ENCODE measurements at places on chromosomes 7 and 10. TPM values are rescaled to one million over a fixed set of nuclear protein-coding genes. Genes with fewer than 3 reads are reported as not detected.

Gene GPR26
- not detected for total RNA-seq

Gene GET4
- total RNA-seq, result 167 TPM

Gene DDC
- 5.2 TPM for total RNA-seq

Gene GSTO2
- total RNA-seq, result 26.7 TPM

Gene DEPP1
- 16.5 TPM for total RNA-seq

Gene WNT2
- not detected for total RNA-seq

Gene CPEB3
- 2.8 TPM for total RNA-seq

Gene FAM237B
- not detected for total RNA-seq

Gene NEUROG3
- not detected for total RNA-seq

Gene LIPM
- total RNA-seq, result not detected

Gene DRGX
- not detected for total RNA-seq

Gene PRSS37
- not detected for total RNA-seq

- DNase-seq, result no peak
These were observed 428.2 kb downstream of the THSD7A start for GRCh38 chr7:11403781-11404180.

DNA sequence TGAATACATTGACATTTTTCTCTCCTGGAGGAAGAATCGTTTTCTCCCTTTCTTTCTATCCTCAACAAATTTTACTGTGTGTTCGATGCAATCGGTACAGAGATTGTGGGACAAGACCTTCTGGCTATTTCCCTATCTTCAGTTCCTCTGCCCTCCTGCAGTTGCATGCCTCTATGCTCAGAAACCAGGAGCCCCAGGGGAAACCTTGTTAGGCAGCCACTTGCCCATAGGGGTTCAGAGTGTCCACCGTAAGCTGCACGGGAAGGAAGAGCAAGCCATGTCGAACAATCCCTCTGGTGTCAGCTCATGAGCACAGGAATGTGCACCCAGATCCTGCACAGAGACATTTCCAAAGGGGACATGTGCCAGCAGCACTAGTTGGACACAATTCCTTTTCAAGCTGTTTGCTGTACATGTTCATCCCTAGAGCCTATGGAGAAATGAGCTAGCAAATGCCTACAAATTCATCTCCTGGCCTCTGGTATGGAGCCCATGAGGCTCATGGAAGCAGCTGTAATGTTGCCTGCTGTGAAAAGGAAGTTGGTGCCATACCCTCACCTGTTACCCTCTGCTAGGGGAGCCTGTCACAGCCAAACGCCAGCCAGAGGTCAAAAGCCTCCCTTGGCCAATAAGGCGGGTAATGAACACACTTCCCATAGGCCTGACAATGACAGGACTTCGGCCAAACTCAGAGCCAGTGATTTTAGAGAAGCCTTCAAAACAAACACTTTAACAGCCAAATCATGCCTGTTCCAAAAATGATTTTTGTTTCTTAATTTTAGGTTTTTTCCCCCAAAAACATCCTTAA is 35.9 kb upstream of the ASAH2 start:
- DNase-seq, result no peak

GRCh38 chr10:109898666-109899355 is 24.5 kb downstream of the XPNPEP1 start:
- no peak for DNase-seq

- DNase-seq, result no peak
These were observed 55.8 kb downstream of the CLRN3 start for GRCh38 chr10:127836966-127837365.

DNA sequence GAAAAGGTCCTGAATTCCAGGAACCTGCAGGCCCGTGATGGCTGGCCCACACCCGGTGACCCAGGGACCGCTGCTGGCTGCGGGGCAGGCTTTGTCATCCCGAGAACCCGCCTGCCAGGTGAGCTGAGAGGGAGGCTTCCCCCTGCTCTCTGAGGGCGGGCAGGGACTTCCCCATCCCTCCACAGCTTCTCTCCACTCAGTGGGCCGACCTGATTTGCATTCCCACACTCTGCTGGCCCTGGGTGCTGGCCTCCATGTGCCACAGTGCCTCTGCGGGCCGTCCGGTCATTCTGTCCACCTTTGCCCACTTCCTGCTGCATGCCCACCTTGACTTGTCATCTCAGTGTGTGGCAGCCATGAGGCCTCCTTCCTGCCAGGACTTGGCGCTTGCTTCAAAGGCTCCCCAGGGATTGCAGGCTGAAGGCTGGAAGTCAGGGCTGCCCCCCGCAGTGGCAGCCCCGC is 35.3 kb downstream of the PALD1 start:
- DNase-seq, result peak; percentile 14

- DNase-seq, result no peak
These were observed 125.1 kb downstream of the ADAM12 start for GRCh38 chr10:126263006-126263676.

- DNase-seq, result no peak
These were observed 39.2 kb downstream of the AIFM2 start for GRCh38 chr10:70093335-70093944.

DNA sequence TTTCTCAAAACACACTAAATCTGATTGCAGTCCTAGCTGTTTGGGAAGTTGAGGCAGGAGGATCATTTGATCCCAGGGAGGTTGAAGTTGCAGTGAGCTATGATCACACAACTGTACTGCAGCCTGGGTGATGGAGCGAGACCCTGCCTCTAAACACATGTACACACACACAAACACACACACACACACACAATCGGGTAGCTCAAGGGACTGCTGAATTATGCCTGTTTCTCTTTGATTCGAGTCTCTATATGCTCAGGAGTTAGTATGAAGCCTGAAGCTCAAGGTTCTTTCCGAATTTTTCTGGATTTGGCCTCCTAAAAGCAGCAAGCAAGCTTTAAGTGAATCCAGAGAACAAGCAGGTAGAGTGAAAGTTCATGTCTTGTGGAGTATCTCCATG is 22.5 kb downstream of the PRTFDC1 start:
- DNase-seq, result no peak

DNA sequence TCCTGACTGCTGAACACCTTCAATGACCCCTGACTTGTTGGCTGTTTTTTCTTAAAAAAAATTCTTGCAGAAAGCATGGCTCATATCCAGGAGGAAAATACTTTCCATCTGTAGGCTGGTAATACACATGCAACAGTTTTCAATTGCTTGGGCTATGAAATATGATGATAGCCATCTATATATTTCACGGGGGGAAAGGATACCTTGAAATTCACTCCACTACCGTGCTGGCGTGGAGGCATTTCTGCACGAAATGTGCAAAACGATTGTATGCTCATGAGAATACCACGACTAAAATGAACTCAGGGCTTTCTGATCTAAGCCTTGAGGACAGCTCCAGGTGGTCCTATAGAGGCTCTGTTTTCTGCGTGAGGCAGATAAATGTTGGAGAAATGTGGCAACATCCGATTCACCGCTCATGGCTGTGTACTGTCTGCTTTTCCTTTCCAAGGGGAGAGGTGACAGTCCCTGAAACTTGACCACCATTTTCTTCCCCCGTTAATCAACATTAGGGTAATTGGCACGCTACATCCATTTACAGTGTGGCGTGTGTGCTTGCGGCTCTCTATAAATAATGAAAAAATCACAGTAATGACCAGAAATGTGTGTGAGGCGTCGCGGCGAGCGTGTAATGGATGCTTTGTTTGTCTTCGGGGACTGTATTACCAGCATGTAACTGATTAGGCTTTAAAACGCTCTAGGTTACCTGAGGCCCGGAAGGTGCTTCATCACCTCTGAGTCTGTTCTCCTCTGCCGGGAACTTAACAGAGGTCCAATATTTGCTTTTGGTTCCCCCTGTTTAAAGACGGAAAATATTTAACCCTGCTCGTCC is 12.8 kb upstream of the CARD11 start:
- no peak for DNase-seq

GRCh38 chr10:44809647-44810046 is 101.5 kb upstream of the TMEM72 start:
- no peak for DNase-seq

GRCh38 chr10:43055991-43056567 is 20.8 kb upstream of the RET start:
- DNase-seq, result no peak

DNA sequence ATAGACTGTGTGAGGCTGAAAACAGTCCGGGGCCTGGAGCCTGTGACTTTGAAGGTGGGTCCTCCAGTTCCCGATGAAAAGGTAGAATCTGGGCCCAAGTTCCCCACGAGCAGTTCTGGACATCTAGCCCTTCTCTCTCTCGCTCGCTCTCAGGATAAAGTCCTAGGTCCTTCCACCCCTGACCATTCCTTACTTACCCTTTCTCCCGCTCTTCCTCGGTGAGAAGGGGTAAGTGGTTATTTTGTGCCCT is 713 bp downstream of the IMMP2L start:
- DNase-seq, result no peak

DNA sequence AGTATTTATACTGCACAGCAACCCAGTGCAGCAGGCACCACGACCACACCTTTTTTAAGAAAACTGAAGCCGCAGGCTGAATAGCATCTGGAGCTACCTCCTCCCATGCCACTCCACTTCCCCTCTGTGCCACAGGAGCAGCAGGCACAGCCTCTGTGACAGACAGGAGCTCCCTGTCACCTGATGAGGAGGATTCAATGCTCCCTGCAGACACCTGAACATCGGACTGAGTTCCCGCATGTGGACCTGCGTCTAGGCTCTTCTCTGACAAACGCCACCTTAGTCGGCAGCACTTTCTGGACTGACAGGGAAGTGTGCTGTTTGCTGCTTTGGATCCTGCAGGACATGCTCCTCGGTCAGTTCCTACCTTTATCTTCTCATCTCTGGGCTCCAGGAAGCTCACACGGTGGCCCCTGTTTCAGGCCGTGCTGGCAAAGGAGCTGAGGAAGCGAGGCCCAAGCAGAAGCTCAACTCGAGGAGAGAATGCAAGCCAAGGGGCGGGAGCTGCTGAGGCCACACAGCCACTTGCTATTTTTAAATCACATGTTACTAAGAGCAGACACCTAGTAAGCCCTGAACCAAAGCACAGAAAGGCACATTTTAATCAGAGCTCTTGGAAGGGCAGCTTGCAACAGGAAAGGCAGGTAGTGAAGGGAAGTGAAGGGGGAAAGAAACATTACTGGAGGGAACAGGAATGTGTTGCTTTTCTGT is 56.6 kb downstream of the VOPP1 start:
- DNase-seq, result no peak

GRCh38 chr10:125152450-125153368 is 7.7 kb downstream of the CTBP2 start:
- no peak for DNase-seq

- no peak for DNase-seq
These were observed 179.2 kb upstream of the AUTS2 start for GRCh38 chr7:69418869-69419670.

DNA sequence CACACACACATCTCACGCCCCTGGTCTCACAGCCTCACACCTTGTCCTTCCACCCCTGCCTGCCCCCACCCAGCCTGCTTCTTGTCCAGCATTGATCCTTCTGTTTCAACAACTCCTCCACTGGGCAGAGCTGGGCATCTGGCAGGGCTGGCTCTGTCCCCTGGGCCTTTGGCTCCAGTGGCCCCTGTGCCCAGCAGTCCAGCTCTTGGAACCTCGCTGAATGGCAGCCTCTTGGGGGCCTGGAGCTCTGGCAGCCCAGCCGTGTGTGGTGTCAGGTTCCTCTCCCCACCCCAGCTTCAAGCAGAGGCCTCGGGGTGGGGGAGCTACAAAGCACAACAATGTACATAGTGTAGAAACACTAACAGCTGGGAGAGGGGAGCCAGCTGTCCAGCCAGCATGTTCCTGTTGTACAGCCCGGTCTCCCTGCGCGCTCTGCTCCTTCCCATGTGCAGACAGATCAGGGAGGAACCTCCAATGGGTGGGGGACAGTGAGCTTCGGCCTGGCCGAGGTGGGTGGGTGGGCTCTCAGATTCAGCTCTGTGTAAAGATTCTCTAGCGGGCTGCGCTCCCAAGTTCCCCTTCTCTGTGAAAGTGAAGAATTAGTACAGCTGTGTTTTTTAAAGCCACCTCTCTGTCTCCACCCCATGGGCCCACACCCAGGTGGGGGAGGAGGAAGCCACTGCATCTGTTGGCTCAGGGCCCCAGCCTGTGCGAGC is 19.4 kb downstream of the ZMIZ2 start:
- no peak for DNase-seq

DNA sequence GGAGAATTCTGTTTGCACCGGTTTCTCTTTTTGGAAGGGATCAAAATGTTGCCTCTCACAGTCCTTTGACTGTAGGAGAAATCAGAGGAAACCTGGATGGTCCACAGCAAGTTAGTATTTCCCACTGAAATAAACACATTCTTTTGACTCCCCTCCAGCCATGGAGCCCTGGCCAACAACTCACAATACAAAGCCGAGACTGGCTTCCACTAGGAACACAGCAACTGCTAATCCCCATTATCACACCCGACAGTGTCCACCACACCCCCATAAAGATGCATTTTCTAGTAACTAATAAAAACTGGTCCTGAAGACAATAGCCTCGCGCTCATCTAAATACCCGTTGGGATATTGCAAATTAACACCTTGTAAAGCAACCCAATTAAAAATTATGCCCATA is 798 bp upstream of the MACROH2A2 start:
- DNase-seq, result no peak

- no peak for DNase-seq
These were observed 75.4 kb downstream of the CFTR start for GRCh38 chr7:117555260-117555659.

- no peak for DNase-seq
These were observed 46.4 kb downstream of the CREB5 start for GRCh38 chr7:28458732-28459131.

GRCh38 chr7:69651101-69651590 is 52.9 kb downstream of the AUTS2 start:
- DNase-seq, result no peak

GRCh38 chr10:36489181-36489580 is 636.2 kb upstream of the ANKRD30A start:
- DNase-seq, result no peak

DNA sequence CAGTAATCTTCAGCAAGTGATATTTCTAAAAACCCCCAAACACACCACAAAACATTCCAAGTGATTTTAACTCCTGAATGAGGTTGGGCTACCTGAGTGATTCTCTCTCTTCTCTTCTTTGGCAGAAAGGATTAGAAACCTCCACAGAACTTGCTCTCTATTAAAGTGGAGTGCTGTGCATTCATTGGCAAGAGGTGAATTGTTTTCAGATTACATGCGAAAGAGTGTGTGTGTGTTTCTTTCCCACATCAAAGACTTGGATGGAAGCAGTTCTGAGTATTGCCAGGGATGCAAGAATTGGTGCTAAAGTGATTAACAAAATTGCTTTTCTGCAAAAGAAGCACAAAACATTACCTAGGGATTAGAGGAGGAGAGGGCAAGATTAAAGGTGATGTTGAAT is 13.1 kb upstream of the FBXW4 start:
- no peak for DNase-seq

- DNase-seq, result no peak
These were observed 112.8 kb upstream of the AHR start for GRCh38 chr7:17185690-17186070.

- peak; percentile 88 for DNase-seq
These were observed 94.5 kb downstream of the SEC61G start for GRCh38 chr7:54664235-54665228.
